ENCODE measurements at places on chromosomes 2 and 18.

DNA sequence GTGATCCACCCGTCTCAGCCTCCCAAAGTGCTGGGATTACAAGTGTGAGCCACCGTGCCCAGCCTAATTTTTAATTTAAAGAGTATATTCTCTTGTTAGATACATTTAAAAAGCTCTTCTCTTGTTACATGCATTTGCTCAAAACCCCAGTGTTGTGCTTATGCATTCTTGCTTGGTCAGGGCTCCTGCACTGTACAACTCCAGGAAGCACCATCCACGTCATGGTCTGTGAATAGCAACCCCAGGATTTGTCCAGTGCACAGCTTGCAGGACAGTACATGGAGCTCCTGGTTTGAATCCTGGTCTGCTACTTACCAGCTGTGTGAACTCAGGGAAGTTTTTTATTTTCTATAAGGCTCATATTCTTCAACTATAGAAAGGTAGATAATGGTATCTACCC is 80.8 kb downstream of the MDH1 start:
- DNase-seq, result no peak

DNA sequence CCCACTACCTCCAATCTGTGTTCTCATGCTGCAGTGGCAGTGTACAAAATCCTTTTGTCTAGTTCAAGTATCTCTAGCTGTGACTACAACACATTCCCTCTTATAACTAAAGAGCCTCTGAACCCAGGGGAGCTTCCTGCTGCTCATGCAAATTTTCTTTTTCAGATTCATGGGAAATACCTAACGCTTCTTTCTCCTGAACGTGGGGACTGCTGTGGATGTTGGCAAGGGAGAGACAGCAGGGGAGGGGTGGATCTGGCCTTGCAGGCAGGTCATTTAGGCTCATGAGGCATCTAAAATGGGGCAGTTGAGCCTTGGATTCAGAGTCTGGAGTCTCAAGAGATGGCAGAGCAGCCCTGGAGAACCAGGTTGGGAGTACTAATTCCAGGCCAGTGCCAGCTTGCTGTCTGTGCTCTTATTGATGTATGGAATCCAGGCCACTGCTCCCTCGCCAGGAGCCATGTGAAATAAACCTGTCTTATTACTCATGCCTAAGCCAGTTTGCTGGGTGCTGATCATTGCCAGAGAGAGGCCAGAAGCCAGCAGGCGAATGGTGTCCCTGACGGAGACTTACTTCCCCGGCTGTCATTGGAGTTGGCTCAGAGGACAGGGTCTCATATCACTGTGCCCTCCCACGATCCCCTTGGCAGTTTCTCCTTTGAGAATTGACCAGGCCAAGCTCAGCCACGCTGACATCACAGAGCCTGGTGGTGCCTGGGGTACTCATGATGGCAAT is 29.2 kb upstream of the TNP1 start:
- DNase-seq, result no peak

- DNase-seq, result no peak
Observed at GRCh38 chr2:23409248-23409647, 24.3 kb downstream of the KLHL29 start.

- DNase-seq, result no peak
Observed at GRCh38 chr2:119008108-119008507, 66.1 kb downstream of the MARCO start.

DNA sequence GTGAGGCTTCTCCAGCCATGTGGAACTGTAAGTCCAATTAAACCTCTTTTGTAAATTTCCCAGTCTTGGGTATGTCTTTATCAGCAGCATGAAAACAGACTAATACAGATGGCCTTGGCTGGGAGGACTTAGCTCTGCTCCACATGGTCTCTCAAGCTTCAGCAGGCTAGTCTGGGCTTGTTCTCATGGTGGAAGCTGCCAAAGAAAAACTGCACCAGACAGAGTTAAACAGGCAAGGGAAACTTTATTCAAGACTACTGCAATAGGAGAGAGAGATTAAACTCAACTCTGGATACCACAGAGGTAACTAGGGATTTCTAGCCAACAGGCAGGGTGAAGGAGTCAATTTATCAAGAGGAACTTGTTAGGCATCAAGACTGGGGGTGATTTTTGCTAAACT is 142.1 kb downstream of the CABLES1 start:
- no peak for DNase-seq

Data from stimulated activated CD8-positive, alpha-beta memory T cell treated with anti-CD3 and anti-CD28 coated beads, Interleukin-2, amount 100 ng/mL, for 1 hour (primary cell).